ENCODE measurements at places on chromosomes 13 and 19. TPM values are rescaled to one million over a fixed set of nuclear protein-coding genes. Genes with fewer than 3 reads are reported as not detected.

KANK2 gene
- 329 TPM for total RNA-seq

PDX1 gene
- total RNA-seq, result not detected

RAB3D gene
- 16.5 TPM for total RNA-seq

MISP3 gene
- 31.6 TPM for total RNA-seq

CD33 gene
- total RNA-seq, result not detected

AZU1 gene
- total RNA-seq, result not detected

CPB2 gene
- not detected for total RNA-seq

DNA sequence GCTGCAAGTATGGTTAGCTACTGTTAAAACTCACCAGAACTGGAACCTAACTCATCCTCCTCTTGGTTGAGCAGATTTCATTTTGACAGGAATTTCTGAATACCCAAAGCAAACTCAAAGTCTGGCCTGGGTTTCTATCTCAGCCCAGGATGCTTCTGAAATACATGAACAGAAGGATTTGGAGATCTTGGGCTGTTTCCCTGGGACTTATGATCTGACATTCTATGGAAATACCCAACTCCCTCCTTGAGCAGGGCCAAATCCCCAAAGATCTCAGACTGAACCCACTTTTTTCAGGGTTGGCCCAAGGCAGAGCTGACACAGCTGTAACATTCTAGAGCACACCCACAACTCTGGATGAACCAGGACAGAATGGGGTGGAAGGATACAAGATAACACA, 1.1 kb upstream of the ITM2B start:
- H3K36me3 ChIP-seq, result no peaks in the 10 kb centered on the region
- no peak for DNase-seq
- H3K27ac ChIP-seq, result peak overlapping the region; percentile 99
- H3K4me3 ChIP-seq, result no peak overlapping the region
- peaks cover 25% of the 10 kb centered on the region for H3K4me1 ChIP-seq

GRCh38 chr13:74414458-74414857, 280.3 kb upstream of the KLF12 start:
- no peak overlapping the region for H3K4me3 ChIP-seq
- no peak overlapping the region for H3K27ac ChIP-seq
- H3K27me3 ChIP-seq, result no peaks in the 10 kb centered on the region
- no peaks in the 10 kb centered on the region for H3K36me3 ChIP-seq
- H3K4me1 ChIP-seq, result no peaks in the 10 kb centered on the region
- no peak for DNase-seq

DNA sequence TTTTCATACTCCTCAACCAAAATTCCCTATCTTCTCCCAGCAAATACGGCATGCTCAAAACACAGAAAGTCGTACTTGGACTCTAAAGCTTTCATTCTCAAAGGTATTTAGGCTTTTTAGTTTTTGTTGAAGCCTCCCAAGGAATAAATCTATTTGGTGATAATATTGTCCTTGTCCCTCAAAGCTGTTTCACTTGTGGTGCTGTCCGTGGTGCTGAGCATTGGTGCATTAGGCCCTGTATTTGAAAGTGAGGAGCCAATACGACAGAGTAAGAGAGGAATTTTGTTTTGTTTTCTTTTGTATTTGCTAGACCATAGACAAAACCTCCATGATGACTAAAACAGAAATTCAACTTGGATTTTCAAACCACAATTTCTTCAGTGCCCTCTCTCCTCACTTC, 3.2 kb upstream of the LGALS13 start:
- no peaks in the 10 kb centered on the region for H3K4me1 ChIP-seq
- H3K27ac ChIP-seq, result no peak overlapping the region
- H3K4me3 ChIP-seq, result no peak overlapping the region

GRCh38 chr13:73664851-73665250, 469.4 kb downstream of the KLF12 start:
- H3K27me3 ChIP-seq, result no peaks in the 10 kb centered on the region
- no peak overlapping the region for H3K27ac ChIP-seq
- DNase-seq, result no peak
- no peaks in the 10 kb centered on the region for H3K36me3 ChIP-seq
- no peaks in the 10 kb centered on the region for H3K4me1 ChIP-seq

GRCh38 chr19:2048104-2048958, 2.7 kb downstream of the MKNK2 start:
- H3K4me3 ChIP-seq, result peak overlapping the region; percentile 97
- H3K36me3 ChIP-seq, result peaks cover 8% of the 10 kb centered on the region
- peak overlapping the region; percentile 100 for H3K27ac ChIP-seq
- no peaks in the 10 kb centered on the region for H3K27me3 ChIP-seq
- no peak for DNase-seq

GRCh38 chr19:53463263-53463662, 4.3 kb upstream of the ZNF813 start:
- DNase-seq, result peak; percentile 15
- peaks cover 19% of the 10 kb centered on the region for H3K27me3 ChIP-seq
- H3K4me3 ChIP-seq, result no peak overlapping the region
- H3K27ac ChIP-seq, result no peak overlapping the region
- H3K4me1 ChIP-seq, result peaks cover 7% of the 10 kb centered on the region

DNA sequence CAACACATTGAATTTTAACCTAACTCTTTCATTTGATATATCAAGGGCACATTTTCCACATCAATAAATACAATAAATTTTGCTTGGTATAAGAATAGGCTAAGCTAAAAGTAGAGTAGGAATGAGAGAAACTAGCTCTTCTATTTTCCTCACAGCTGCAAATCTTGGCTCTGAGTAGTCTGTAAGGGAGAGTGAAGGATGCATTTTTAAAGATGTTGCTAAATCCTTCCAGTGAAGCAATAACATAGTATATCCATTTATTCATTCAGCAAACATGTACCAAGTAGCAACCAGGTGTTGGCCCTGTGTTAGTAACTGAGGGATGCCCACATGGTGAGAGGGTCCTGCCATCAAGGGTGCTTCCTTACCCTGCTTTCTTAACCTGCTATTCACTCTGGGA, 799.9 kb downstream of the PCDH9 start:
- no peak overlapping the region for H3K4me3 ChIP-seq
- H3K36me3 ChIP-seq, result no peaks in the 10 kb centered on the region
- no peak overlapping the region for H3K27ac ChIP-seq

DNA sequence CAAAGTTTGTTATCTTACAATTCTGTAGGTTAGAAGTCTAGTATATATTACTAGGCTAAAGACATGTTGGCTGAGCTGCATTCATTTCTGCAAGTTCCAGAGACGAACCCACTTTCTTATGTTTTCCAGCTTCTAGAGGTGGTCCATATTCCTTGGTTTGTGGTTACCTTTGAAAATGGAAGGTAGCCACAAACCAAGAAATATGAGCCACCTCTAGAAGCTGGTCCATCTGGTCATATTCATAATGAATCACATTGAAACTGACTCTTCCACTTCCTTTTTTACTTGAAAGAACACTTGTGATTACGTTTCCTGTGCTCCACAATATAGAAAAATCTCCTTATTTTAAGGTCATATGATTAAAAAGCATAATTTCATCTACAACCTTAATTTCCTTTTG, 943.0 kb upstream of the PCDH9 start:
- no peak overlapping the region for H3K4me3 ChIP-seq
- H3K27me3 ChIP-seq, result no peaks in the 10 kb centered on the region
- no peak for DNase-seq
- H3K27ac ChIP-seq, result no peak overlapping the region
- H3K4me1 ChIP-seq, result no peaks in the 10 kb centered on the region

DNA sequence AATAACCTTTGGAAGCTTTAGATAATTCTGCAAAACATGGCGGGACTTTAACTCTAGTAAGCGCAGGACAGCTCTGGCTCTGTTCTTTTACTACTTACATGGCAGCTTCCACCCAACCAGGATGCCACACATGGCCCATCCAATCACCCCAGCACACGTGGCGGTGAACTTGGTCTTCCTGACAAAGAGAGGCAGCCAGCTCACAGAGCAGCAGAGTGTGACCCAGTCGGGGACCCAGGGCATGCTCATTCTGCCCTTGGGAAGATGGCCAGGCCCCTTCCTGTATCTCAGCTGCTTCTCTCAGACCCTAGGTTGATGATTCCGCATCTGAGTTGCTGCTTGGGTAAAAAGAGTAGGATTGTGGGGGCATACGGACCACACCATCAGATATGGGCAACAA, 172.1 kb downstream of the USP12 start:
- H3K27ac ChIP-seq, result no peak overlapping the region
- no peaks in the 10 kb centered on the region for H3K4me1 ChIP-seq
- H3K27me3 ChIP-seq, result no peaks in the 10 kb centered on the region
- no peaks in the 10 kb centered on the region for H3K36me3 ChIP-seq
- no peak overlapping the region for H3K4me3 ChIP-seq

- H3K27me3 ChIP-seq, result no peaks in the 10 kb centered on the region
- DNase-seq, result no peak
- no peak overlapping the region for H3K4me3 ChIP-seq
- H3K36me3 ChIP-seq, result no peaks in the 10 kb centered on the region
These were observed 24.7 kb upstream of the GPR183 start for GRCh38 chr13:99331881-99332293.

GRCh38 chr19:35882114-35882832, 13.9 kb downstream of the APLP1 start:
- peaks cover 14% of the 10 kb centered on the region for H3K27me3 ChIP-seq
- H3K4me1 ChIP-seq, result no peaks in the 10 kb centered on the region
- no peak overlapping the region for H3K27ac ChIP-seq
- no peaks in the 10 kb centered on the region for H3K36me3 ChIP-seq

- H3K27me3 ChIP-seq, result no peaks in the 10 kb centered on the region
- peaks cover 18% of the 10 kb centered on the region for H3K4me1 ChIP-seq
- no peak for DNase-seq
- peak overlapping the region; percentile 46 for H3K27ac ChIP-seq
- H3K4me3 ChIP-seq, result no peak overlapping the region
These were observed 4.2 kb downstream of the ZNF506 start for GRCh38 chr19:19817357-19817756.

- H3K27ac ChIP-seq, result no peak overlapping the region
- peaks cover 69% of the 10 kb centered on the region for H3K36me3 ChIP-seq
- no peak overlapping the region for H3K4me3 ChIP-seq
- no peak for DNase-seq
These were observed 54.8 kb downstream of the COG3 start for GRCh38 chr13:45519493-45519892.

- H3K4me3 ChIP-seq, result no peak overlapping the region
- DNase-seq, result no peak
- H3K27me3 ChIP-seq, result no peaks in the 10 kb centered on the region
- H3K4me1 ChIP-seq, result peaks cover 7% of the 10 kb centered on the region
- peak overlapping the region; percentile 50 for H3K27ac ChIP-seq
These were observed 38.7 kb downstream of the KCTD4 start for GRCh38 chr13:45162194-45162593.
